ENCODE measurements at places on chromosomes 12 and 14.
A peak's percentile ranks its signal among the peaks of the same experiment; 100 is the strongest.

DNA sequence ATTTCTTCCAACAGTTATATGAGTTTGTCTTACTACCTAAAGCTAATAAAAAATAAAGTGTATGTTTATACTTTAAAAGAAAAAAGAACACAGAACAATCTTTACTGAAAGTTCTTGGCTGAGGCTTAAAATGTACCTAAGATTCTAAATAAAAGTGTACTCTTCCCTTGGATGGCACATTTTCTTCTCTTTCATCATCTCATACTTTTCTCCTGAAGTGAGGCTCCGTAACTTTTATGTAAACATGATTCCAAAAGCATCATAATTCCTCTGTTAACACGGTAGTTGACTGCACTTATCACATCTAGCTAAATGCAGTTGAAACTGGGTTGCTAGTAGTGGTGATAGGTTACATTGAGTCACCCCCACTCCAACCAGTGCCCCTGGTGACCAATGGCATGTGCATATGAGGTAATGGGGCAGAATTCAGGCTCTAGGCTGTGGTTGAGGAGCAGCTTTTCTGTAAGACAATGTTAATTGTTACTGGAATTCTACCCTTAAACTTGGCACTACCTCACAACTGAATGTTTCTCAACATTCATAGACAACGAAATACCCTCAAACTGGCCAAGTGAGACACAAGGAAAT is 38.4 kb downstream of the WASHC3 start:
- peak; percentile 6 for DNase-seq

DNA sequence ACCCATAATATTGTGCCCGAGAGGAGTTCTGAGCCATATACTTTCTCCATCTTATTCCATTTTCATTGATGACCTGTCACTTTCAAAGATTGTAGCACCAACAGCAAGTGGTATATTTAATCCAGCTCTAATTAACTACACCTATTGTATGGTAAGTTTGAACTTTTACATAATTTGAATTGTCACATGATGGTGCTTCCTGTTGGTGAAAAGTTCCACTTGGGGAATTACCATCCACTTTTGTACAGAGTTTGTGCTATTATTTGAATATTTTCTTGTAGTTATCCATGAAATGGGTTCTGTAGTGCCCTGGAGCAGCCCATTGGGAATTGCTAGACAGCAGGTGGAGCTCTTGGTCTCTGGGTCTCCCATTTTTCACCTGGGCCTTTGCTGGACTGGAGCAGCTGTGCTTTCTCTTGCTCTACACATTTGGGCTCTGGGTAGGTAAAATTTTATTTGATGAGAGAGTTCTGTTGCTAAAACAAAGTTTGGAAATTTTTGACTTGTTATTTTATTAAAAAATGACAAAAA is 3.0 kb downstream of the SMCO3 start:
- peak; percentile 29 for DNase-seq

GRCh38 chr14:61252369-61253063 is 28.6 kb downstream of the TMEM30B start:
- DNase-seq, result peak; percentile 92

- DNase-seq, result peak; percentile 75
These were observed 18.5 kb upstream of the DUSP6 start for GRCh38 chr12:89370850-89371249.

GRCh38 chr14:105894125-105894977 is 368.0 kb downstream of the TMEM121 start:
- DNase-seq, result no peak

GRCh38 chr12:52231305-52232202 is 1.5 kb upstream of the KRT7 start:
- no peak for DNase-seq

GRCh38 chr12:56020423-56021184 is at the start of gene IKZF4:
IKZF4 (plus strand) TSS chr12:56021043; CDS start chr12:56021494, 451 bp downstream.
- no peak for DNase-seq

GRCh38 chr14:65961004-65961403 is 525.2 kb upstream of the CCDC196 start:
- peak; percentile 53 for DNase-seq

DNA sequence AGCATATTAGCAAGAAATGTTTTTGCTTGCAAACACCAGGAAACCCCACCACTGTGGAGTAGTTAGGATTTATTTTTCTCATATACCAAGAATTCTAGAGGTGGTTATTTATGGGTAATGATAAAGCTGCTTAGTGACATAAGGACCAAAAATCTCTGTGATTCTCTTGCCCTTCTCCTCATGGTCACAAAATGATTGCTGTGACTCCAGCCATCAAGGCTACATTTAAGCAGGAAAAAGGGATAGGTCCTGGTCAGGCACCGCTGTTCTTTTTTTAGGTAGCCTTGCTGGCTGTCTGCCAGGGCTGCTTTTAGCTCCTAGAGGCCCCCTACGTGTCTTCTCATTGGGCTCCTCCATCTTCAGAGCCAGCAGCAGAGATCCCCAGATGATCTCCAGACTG is 104.2 kb downstream of the AACS start:
- no peak for DNase-seq

DNA sequence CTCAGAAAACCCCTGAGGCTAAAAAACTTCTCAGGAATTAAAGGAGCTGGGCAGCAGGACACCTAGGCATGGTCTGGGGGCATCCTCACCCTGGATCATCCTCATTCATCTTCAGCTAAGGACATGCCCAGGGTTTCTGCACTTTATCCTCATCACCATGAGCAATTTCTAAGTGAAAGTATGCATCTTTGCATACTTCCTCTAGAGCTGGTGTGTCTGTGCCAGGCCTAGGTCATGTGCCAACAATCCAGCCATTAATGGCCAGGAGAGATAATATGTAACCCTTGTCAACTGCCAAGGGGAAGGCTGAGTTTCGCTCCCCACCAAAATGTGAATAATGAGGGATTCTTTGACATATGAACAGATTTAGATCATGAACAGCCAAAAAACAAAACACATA is 160.5 kb downstream of the KITLG start:
- peak; percentile 40 for DNase-seq

GRCh38 chr14:100350986-100351385 is 27.8 kb downstream of the SLC25A47 start:
- DNase-seq, result no peak

Data from AG08395 (cell line).